ENCODE measurements at places on chromosomes 7 and 10.

DNA sequence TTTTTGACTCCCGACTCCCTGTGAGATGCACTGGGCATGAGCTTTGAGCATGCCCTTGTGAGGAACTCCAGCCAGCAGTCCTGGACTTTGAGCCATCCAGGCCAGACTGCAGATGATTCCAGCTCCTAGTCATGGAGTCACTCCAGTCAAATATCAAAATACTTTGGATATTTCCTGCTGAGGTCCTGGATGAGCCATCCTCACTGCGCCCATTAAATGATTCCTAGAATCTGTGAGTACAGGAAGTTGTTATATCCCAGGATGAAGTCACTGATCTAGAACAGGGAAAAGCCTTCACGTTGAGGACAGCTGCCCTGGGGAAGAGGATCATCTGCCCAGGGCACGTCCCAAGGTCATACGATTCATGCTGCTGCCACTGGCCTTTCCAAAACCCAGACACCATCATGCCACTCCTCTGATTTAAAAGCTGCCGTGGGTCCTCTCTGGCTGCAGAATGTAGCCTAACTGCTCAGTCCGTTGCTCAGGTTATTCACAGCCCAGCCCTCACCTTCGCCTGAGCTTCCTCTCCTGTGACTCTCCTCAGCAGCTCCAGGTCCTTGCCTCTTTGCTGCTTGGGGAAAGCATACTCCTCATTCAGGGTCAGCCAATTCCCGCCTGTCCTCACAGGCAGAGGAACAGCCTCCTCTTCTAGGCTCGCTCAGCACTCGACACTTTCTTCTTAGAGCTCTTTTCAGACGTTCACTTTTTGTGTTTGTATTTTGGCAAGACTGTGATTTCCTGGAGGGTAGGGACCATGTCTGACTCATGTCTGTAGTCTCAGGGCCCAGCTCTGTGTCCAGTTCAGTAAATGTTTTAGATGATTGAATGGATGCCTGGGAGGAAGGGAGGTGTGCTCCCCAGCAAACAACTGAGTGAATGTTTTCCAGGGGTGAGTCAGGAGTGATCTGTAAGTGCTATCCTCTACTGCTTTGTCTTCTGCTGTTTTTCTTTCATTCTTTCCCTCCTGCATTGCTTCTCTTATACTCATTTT, 157.8 kb downstream of the SNX10 start:
- DNase-seq, result no peak

- DNase-seq, result no peak
Measured at GRCh38 chr10:30092151-30092790, 32.9 kb upstream of the JCAD start.

DNA sequence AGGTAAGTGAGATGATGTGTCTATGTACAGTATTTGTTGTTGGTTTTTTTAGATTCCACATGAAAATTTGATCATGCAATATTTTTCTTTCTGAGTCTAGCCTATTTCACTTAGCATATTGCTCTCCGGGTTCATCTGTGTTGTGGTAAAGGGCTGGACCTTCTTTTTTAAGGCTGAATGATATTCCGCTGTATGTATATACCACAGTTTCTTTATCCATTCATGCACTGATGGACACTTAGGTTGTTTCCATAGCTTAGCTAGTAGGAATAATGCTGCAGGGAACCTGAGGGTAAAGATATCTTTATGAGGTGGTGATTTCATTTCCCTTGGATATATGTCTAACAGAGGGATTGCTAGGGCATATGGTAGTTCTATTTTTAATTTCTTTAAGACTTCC, 80.8 kb downstream of the FAM107B start:
- DNase-seq, result no peak

DNA sequence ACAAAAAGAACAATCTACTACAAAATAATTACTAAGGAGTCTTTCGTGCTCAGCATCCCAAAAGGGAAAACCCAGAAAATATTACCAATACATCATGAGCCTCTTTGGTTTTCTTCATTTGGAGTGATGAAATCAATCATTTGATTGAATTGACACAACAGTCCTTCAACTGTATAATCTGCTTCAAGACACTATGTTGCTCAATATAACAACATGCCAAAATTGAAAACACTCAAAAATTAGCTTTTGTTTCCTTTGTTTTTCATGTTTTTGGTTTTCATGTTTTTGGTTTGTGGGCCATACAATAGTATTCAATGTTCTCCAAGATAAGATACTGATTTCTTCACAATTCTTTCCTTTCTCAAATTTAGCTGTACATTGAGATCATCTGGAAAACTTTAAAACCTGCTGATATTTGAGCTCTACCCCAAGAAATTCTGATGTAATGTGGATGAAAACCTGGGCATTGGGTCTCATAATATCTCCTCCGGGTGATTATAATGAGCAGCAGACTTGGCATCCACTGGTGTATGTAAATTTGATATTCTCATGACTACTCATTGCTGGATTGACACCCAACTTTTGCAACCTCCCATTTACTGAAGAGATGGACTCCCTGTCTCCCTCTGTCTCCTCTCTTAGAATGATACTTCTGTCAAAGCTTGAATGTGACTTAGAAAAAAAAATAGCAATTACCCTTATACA, 4.6 kb downstream of the SOSTDC1 start:
- no peak for DNase-seq

DNA sequence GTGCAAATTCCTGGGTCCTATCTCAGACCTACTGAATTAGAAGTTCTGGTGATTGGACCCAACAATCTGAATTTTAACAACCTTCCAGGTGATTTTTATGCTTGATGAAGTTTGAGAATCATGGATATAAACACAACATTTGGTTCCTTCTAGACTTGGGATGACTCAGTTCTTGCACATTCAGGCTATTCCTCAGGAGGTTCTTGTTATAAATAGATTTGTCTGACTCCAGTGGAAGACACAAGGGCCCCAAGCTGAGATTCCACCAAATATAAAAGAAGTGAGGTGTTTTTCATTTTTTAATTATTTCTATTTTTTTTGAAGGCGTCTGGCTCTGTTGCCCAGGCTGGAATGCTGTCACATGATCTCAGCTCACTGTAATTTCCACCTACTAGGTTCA, 9.4 kb upstream of the TAS2R16 start:
- no peak for DNase-seq

- no peak for DNase-seq
Measured at GRCh38 chr7:157682946-157683746, 346.3 kb downstream of the DNAJB6 start.

DNA sequence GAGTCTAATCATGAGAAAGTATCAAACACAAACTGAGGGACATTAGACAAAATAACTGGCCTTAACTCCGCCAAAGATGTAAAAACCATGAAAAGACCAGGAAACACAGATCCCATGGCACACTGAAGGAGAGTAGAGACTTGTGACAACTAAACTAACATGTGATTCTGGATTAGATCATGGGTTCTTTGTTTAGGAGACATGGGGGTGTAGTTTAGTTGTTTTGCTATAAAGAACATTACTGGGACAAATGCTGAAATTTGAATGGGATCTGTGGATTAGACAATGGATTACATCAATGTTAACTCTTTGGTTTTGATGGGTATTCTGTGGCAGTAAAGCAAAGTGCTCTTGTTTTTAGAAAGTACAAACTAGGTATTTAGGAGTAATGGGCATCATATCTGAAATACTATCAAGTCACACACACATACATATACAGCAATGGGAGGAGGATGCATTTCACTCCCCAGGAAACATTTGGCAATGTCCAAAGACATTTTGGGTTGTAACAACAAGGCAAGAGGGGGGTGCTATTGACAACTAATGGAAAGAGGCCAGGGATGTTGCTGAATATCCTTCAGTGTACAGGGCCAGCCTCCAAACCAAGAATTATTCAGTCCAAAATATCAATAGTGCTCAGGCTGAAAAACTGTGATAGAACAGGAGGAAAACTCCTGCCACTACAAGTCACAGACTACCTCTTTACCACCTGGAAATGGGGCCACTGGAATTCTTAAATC, 32.4 kb downstream of the WAPL start:
- DNase-seq, result no peak

GRCh38 chr7:158991824-158992621, 135.7 kb downstream of the DYNC2I1 start:
- DNase-seq, result no peak

DNA sequence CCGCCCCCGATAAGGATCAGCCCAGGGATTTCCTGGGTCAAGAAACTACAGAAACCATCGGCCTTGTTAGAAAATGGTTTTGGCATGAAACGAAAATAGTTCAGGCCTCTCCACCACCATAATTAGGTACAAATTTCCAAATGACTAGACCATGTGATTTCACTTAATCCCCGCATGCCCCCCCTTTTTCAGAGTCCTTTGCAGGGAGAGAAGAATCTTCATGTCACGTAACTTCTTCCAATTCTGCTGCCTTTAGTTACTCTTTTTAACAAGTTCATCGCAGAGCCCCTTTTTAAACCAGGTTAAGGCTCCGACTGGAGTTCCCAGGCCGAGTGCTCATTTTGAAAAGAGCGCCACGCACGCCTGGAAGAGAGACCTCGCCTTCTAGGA, 3.4 kb downstream of the PDGFA start:
- DNase-seq, result no peak

DNA sequence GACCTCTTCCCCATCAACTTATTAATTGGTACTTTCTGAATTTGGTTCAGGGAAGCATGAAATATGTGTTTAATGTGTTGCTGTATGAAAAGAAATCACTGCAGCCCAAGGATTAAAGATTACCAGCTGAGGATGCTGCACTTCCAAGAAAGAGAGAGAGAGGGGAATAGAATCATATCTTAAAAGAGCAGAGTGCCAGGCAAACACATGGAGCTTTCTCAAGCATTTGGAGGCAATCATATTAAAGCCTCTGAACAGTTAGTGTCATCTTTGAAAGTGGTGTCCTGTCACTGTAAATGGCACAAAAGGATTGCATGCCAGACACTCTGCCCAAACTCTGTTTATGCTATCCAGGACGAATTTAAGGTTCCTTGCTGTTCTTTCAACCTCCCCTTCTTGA, 386.7 kb downstream of the SORCS1 start:
- DNase-seq, result no peak

- no peak for DNase-seq
Measured at GRCh38 chr10:68239596-68240150, 7.8 kb upstream of the ATOH7 start.

- DNase-seq, result no peak
Measured at GRCh38 chr7:17325364-17325763, 26.9 kb downstream of the AHR start.

- DNase-seq, result no peak
Measured at GRCh38 chr10:33112831-33113455, 154.9 kb upstream of the ITGB1 start.

- DNase-seq, result no peak
Measured at GRCh38 chr10:77305650-77306632, 331.7 kb downstream of the KCNMA1 start.

GRCh38 chr7:48296966-48297365, 125.7 kb downstream of the ABCA13 start:
- no peak for DNase-seq

DNA sequence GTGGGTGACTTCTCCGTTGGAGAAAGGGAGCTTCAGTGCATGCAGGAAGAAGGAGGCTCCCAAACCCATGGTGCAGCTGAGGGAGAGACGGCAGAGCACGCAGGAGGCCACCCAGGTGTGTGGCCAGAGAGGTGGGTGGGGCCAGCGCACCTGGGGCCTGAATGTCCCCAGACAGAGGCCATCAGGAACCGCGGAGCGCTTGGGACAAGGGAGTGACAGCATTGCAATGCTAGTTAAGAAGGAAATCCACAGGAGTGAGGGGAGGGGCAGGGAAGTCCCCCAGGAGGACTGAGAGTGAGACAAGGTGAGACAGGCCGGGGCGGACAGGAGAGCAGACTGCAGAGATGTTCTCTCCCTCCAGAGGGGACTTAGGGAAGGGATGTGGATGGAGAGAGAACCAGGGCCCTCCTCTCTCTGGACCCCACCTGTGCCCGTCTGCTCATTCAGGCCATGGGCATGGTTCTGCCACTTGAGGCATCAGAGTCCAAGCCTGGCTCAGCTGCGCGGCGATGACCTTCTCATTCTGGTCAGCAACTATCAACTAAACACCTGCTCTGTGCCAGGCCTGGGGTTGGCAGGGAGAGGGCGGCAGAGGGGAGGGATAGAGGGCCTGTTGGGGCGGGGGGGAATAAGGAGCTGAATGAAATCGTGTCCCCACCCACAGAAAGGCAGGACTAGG, 69.4 kb upstream of the COL13A1 start:
- DNase-seq, result no peak

GRCh38 chr10:62501547-62501946, 127.4 kb downstream of the ZNF365 start:
- DNase-seq, result no peak

GRCh38 chr10:16509996-16510395, 11.7 kb downstream of the C1QL3 start:
- no peak for DNase-seq

DNA sequence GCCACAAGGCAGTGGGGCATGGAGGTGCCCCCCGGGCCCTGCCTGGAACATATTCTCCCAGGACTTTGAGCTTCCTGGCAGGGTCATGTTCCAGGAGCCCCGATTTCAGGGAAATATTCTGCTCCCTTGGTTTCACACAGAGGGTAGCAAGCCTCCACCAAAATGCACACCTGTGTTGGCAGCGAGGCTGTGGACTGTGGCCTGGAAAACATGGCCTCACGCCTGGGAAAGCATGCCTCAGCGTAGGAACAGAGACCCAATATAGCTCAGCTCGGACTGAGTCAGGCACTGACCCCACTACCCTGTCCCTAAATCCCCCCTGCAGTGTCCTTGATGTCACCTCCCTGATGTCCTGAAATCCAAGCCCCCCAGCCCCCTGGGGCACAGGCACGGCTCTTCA, 92.0 kb downstream of the KCNMA1 start:
- no peak for DNase-seq

GRCh38 chr7:128697302-128697905, 25.3 kb downstream of the GARIN1A start:
- DNase-seq, result no peak

GRCh38 chr7:110003827-110004226, 1087.1 kb upstream of the LRRN3 start:
- no peak for DNase-seq

GRCh38 chr10:95792211-95792780, 36.3 kb downstream of the ENTPD1 start:
- DNase-seq, result no peak

GRCh38 chr7:35521941-35522340, 173.0 kb downstream of the HERPUD2 start:
- no peak for DNase-seq

- DNase-seq, result no peak
Measured at GRCh38 chr7:77690289-77690688, 6.0 kb upstream of the RSBN1L start.

GRCh38 chr10:44921506-44921905, 10.4 kb downstream of the TMEM72 start:
- DNase-seq, result no peak

Data from breast epithelium (tissue), 4 donors.